ENCODE measurements at places on chromosomes 2 and 18. TPM values are rescaled to one million over a fixed set of nuclear protein-coding genes. Genes with fewer than 3 reads are reported as not detected.

The MAP2 gene
- 6.0 TPM for total RNA-seq

The MPP4 gene
- total RNA-seq: 0.33 TPM

The CTLA4 gene
- total RNA-seq: 2.9 TPM

The ACVR1C gene
- total RNA-seq: 1.0 TPM

The SLC8A1 gene
- 12.6 TPM for total RNA-seq

The LAMA3 gene
- 0.34 TPM for total RNA-seq

The ALPG gene
- not detected for total RNA-seq

The STARD6 gene
- total RNA-seq: not detected

The SERPINB10 gene
- total RNA-seq: not detected

The DNER gene
- total RNA-seq: 20.3 TPM

The AGAP1 gene
- 13.7 TPM for total RNA-seq

The OR6B2 gene
- not detected for total RNA-seq

The MFSD2B gene
- total RNA-seq: under 0.01 TPM

The MYO5B gene
- 0.15 TPM for total RNA-seq
